NCI-H2081 (cell line): ENCODE measurements at places on chromosomes 6 and 20.

DNA sequence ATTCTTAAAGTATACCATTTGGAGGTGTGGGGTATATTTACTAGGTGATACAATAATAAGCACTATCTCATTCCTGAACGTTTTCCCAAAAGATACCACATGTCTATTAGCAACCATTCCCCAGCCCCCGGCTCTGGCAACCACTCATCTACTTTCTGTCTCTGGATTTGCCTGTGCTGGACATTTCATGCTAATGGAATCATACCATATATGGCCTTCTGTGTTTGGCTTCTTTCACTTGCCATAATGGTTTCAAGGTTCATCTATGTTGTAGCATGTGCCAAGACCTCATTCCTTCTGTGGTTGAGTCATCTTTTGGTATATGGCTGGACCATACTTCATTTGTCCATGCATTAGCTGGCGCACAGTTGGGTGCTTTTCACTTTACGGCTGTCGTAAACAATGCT is 39.7 kb downstream of the BCAS4 start:
- DNase-seq: no peak

- no peak for DNase-seq
These were observed 16.1 kb upstream of the SERINC3 start for GRCh38 chr20:44537993-44538392.

DNA sequence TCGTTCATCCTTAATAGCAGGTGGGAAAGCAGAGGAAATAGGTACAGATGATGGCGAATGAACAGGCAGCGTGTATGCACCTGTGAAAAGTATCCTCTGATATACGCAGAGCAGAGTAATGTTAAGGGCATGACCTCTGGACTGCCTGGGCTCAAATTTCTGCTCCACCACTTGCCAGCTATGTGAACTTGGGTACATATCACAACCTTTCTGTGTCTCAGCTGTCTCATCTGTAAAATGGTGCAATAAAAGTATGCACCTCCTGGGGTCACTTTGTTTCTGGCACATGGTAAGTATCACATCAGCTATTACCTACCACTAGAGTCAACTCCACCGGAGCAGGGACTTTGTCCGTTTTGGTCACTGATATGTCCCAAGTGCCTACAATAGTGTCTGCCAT is 2.5 kb downstream of the OCSTAMP start:
- no peak for DNase-seq

DNA sequence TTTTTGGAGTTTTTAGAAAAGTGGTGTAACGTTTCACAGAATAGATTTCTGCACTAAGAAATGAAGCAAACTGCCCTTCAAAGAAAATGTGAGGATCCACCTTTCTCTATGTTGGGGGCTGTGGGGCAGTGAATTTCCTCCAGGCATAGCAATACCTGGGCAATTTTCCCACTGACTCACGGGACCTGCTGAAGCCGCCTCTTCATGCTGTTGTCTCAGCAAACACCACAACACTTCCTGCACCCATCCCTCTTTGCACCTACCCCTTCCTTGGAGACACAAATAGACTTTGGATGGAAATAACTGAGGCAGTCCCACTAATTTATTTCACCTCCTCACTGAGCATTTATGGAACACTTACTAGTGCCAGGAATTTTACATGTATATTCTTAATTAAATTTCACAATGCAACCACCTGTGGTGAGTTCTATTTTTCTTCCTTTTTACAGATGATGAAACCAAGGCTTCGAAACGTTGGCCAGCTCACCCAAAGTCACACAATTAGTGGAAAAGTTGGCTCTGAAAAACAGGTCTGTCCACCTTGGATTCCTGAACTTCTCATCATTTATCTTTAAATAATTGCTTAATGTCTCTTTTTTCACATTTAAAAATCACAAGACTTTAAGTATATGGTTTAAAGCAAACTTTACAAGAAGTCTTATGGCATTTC is 17.2 kb upstream of the ADGRF1 start:
- no peak for DNase-seq
